ENCODE measurements at places on chromosomes 7 and 10.

DNA sequence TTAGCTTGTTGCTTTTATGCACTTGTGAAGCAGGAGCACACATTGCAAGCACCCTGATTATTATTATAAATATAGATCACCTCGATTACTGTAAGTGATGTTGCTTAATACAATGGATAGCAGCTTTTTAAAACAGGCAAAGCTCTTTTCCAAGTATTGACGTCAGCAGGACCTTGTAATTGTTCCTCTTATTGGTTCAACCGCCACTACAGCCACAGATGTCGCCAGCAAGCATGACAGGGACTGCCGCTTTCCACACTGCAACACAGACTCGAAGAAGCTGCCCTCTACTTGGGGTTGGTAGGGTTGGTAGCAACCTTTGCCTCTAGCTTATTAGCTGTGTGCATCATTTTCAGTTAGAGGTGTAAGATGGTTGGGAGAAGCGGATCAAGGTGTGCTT lies 167.6 kb downstream of the ZNF365 start:
- DNase-seq, result no peak

- peak; percentile 33 for DNase-seq
Observed at GRCh38 chr7:128103498-128104107, 72.4 kb upstream of the LRRC4 start.

DNA sequence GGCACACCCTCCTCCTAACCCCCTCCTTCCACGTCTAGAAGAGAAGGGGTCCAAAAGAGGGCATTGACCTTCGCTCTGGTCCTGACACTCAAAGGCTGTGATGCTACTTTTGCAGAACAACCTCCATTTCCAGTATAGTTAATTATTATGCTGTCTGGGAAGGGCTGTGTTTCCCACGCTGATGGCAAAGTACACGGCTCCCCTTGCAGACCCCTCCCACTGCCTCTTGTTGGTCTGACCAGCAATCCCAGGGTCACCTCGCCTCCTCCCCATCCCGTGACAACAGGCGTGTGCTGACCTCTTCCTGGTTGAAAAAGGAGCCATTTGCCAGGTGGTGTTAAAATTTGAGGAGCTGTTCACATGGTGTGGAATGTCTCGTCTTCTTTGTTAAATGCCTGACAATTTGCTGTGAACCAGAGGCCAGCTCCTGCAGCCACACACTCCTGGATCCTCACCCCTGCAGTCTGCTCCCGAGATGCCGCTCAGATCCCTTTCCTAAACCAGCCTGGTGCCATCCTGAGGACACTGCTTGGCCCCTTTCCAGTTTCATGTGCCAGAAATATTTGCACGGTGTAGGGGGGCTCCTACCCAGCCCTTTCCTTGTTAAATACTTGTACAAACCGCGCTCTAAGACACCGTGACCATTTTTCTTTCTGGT lies 321.7 kb downstream of the WDR37 start:
- DNase-seq, result no peak

DNA sequence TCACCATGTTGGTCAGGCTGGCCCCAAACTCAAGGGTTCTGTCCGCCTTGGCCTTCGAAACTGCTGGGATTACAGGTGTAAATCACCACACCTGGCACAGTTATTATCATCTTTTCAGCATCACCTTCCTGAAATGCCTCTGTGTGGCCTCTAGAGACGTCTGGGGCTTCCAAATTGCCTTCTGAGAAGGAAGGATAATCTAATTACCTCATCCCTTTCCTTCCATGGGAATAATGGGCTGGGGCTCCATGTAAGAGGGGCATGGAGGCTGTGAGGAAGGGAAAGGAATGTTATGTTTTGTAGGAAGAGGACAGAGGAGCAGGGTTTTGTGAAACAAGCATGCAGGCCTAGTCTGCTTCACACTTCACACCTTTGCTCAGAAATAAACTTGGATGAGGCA lies 22.2 kb upstream of the PODXL start:
- no peak for DNase-seq
